ENCODE measurements at places on chromosomes 11 and 22. TPM values are rescaled to one million over a fixed set of nuclear protein-coding genes. Genes with fewer than 3 reads are reported as not detected.

DNA sequence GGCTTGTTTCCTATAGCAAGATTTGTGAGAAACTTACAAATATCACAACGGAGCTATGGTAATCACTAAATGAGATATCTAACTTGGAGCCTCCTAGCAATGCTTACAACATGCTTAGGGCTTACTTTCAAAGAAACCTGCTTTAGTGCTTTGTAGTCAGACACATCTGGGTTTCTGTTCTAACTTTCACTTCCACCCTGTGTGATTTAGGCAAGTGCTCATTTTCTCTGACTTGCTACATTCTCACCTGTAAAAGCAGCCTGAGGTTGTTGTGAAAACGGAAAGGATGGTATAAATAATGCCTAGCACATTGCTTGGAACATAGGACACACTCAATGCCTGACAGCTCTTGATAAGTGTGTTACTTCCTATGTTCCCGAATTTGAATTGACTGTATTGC lies 45.6 kb downstream of the LRRC4C start:
- no peaks in the 10 kb centered on the region for H3K4me1 ChIP-seq
- no peaks in the 10 kb centered on the region for H3K27me3 ChIP-seq
- DNase-seq, result no peak

GRCh38 chr22:27667121-27667843 lies 134.3 kb downstream of the MN1 start:
- H3K27me3 ChIP-seq, result no peaks in the 10 kb centered on the region
- DNase-seq, result no peak
- no peaks in the 10 kb centered on the region for H3K36me3 ChIP-seq

DNA sequence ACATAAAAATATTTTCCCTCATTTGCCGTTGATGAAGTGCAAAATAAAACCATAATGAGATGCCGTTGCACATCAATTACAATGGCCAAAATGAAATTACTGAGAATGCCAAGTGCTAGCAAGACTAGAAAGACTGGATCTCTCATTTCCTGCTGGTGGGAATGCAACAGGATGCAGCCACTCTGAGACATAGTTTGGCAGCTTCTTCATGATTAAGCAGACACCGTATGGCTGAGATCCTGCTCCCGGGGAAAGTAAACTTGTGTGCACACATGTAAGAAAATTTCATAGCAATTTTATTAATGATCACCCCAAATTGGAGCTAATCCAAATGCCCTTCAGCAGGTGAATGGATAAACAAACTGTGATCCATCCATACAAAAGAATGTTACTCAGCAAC lies 1013.2 kb downstream of the TBC1D22A start:
- no peaks in the 10 kb centered on the region for H3K27me3 ChIP-seq
- no peak overlapping the region for H3K27ac ChIP-seq
- no peak for DNase-seq
- no peaks in the 10 kb centered on the region for H3K36me3 ChIP-seq

The RAD9A gene
- total RNA-seq, result 9.9 TPM

GRCh38 chr11:64114231-64114630 lies 51.7 kb downstream of the MACROD1 start:
- no peaks in the 10 kb centered on the region for H3K4me1 ChIP-seq
- H3K27me3 ChIP-seq, result no peaks in the 10 kb centered on the region
- no peak overlapping the region for H3K27ac ChIP-seq
- H3K36me3 ChIP-seq, result no peaks in the 10 kb centered on the region
- DNase-seq, result no peak
- no peak overlapping the region for H3K4me3 ChIP-seq

DNA sequence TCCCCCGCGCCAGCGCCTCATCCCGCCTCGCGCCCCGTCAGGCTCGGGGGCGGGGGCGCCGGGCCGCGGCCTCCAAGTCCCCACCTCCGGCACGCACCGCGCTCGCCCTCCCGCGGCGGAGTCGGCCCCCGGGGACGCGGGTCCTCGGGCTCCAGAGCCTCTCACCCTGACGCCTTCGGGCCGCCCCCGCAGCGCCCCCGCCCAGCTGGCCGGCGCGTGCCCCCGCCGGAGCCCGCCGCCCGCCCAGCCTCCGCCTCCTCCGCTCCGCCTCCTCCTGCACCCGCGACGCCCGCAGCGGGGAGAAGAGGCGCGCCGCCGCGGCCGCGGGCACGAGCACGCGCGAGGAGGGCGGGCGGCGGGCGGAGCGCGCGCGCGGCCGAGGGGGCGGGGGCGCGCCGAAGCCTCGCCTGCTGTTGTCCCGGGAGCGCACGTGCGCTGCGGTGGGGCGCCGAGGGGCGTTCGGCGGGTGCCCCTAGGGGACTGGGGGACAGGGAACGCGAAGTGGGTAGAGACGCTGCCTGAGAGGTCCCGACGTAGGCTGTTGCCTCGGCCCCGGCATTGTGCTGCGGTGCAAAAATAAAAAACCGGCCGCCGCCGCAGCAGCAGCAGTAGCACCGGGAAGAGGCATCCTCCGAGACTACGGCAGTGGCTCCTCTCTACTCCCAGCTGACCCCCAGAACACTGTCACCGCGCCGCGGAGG lies 87.4 kb upstream of the ARHGAP32 start:
- H3K27me3 ChIP-seq, result no peaks in the 10 kb centered on the region
- H3K36me3 ChIP-seq, result no peaks in the 10 kb centered on the region
- peaks cover 38% of the 10 kb centered on the region for H3K4me1 ChIP-seq
- H3K4me3 ChIP-seq, result peak overlapping the region; percentile 80
- no peak overlapping the region for H3K27ac ChIP-seq
- peak; percentile 76 for DNase-seq

DNA sequence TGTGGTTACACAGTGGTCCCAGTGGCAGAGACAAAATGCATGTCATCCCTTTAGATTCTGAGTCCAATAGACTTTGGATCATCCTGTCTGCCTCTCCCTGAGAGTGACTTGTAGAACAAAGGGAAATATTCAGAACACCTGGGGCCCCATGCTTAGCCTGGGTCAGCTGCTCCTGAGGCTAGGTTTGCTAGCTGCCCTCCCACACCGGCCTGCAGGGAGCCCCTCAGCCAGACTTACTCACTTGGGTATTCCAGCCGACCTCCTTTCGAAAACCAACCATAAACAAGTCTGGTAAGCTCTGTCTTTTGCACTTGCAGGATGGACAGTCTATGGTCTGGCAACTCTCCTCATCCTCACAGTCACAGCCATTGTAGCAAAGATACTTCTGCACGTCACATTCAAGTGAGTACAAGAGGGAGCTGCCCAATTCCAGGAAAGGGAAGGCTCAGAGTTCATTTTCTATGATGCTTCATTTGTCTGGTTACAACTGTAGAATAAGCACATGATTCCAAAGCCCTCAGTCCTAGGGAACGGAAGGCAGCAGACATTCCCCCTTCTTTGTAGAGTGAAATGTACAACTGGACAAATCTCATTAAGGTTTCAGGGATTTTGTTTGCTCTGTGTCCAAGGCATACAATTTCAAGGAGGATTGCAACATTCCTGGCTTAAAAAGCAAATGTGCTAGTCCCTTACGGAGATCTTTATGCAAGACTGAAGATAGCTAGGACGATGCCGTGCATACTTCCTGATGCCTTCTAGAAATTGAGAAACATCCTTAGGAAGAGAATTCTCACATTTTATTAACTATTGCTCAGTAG lies 65.5 kb upstream of the EMID1 start:
- H3K4me3 ChIP-seq, result no peak overlapping the region
- no peaks in the 10 kb centered on the region for H3K27me3 ChIP-seq
- H3K27ac ChIP-seq, result no peak overlapping the region
- peaks cover 12% of the 10 kb centered on the region for H3K36me3 ChIP-seq
- no peaks in the 10 kb centered on the region for H3K4me1 ChIP-seq

DNA sequence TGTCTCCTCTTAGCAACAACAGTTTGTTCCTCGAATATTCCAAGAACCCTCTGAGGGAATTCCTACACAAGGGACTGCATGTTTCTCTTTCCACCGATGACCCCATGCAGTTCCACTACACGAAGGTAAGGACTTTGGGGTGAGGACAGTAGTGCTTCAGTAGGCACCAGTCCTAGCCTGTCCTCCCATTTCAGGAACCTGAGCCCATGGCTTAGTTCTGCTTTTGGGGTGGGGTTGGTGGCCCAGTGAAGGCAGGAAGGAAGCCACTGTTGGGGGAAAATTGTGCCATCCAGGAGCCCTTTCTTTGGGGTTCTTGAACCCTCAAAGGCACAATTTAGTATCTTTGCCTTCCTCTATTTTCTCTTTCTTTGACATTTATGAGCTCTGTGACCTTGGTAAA lies 38.2 kb downstream of the RNF141 start:
- no peak overlapping the region for H3K4me3 ChIP-seq

Measured in MCF 10A (cell line).